CD8-positive, alpha-beta T cell (primary cell): ENCODE measurements at places on chromosomes 4 and X.

DNA sequence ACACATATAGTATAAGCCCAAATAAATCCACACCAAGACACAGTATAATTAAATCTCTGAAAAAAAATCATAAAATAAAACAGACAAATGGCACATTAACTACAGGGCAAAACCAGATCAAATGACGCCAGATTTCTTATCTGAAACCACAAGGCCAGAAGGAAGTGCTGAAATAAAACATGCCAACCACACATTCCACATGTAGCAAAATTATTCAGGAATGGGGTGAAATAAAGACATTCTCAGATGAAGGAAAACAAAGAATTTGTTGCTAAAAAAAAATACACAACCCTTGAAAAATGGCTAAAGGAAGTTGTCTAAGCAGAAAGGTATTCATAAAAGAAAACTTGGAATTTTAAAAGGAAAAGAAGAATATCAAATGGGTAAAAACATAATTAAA lies 4.5 kb upstream of the DCAF12L1 start:
- no peak for DNase-seq

DNA sequence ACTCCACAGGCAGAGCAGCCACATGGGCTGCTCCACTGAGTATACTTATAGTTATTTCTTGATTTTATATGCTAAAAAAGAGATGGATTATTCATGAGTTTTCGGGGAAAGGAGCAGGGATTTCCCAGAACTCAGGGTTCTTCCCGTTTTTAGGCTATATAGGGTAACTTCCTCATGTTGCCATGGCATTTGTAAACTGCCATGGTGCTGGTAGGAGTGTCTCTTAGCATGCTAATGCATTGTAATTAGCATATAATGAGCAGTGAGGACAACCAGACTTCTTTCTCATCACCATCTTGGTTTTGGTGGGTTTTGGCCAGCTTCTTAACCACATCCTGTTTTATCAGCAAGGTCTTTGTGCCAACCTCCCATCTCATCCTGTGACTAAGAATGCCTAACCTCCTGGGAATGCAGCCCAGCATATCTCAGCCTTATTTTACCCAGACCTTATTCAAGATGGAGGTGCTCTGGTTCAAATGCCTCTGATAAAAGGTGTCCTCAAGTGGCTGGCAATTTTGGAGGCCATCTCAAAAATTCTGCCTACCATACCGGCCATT lies 213.0 kb upstream of the VEGFC start:
- no peak for DNase-seq

GRCh38 chrX:49237060-49237459 lies 1.8 kb downstream of the CCDC22 start:
- DNase-seq = no peak

DNA sequence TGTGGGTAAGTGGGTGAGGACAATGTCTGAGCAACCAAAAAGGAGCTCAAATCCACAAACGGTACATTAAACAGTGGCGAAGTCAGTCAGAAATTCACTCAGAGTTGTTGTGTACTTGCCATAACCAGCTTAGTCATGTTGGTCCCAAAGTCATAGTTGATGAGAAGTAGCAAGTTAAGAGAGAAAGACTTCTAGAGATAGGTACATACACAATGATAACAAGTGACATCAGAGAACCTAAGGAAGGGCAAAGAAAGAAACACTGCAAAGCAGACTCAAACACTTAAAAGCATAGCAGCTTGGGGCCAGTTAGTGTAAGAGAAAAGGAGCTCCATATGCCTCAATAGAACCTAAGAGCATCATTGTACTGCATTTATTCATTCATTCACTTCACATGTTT lies 30.2 kb downstream of the DYNLT3 start:
- no peak for DNase-seq

GRCh38 chr4:41067369-41067768 lies 147.0 kb downstream of the APBB2 start:
- no peak for DNase-seq

DNA sequence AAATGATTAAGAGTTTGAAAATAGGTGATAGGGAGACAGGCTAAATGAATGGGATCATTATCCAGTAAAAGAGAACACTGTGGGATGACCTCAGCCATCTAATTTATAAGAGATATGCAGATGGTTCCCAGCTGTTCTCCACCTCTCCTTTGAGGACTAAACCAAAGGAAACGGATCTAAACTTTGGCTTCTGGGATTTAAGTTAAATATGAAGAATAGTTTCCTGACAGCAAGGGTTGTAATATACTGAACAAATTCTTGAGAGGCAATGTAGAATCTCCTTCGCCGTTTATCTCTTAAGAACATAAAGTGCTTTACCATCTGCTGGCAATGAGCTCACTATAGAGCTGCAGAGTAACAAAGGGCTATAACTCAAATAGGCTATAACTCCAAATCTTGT lies 35.4 kb upstream of the HPGDS start:
- no peak for DNase-seq

GRCh38 chrX:124476562-124476961 lies 130.2 kb downstream of the SH2D1A start:
- no peak for DNase-seq

- no peak for DNase-seq
These were observed 335.1 kb downstream of the SMARCA1 start for GRCh38 chrX:129188231-129188630.

DNA sequence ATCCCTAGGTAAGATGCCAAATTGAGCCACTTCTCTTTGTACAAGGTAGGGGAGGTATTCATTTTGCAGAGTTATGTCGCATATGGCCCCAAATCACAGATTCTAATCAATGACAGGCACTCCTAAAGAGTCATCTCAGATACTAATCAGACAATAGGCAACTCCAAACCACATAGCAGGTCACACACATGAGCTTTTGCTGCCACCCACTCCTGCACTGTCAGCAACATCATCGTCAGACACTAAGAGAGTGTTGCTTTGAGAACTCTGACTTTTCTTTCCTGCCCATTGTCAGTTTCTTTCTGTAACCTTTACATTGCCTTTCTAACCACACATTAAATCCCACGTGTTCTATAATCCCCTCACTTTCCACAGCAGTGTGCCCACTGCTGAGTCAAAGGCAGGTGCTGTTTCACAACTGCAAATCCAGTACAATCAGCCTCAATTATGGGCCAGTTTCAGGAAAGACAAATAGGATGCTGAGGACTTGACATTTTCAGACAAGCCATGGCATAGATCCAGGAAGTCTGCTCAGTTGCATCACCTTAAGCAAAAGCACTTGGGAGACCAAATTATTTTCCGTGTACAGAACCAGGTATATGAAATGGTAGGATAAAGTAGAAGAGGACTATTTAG lies 23.5 kb downstream of the TMEM31 start:
- DNase-seq = no peak

GRCh38 chrX:25663701-25664100 lies 474.4 kb upstream of the MAGEB18 start:
- no peak for DNase-seq

DNA sequence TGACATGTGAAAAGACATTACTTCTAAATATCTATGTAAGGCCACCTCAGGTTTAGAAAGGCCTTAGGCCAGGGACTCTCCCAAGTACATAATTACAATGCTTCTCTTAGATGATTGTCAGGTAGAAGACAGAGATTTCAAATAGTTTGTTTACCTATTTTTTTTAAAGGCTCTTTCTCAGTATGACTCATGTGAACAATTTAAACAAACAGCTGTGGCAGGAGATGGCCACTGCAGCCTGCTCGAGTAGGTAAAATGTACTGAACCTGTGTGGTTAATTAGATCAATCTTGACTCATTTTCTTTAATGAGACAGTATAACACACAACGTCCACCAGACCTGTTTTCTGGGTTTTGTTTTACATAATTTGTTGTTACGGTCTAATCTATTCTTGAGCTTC lies 50.2 kb downstream of the LEF1 start:
- DNase-seq = no peak

GRCh38 chr4:18664171-18664570 lies 642.6 kb upstream of the LCORL start:
- DNase-seq = no peak

- DNase-seq = no peak
These were observed 212.6 kb upstream of the RASGEF1B start for GRCh38 chr4:81684352-81684751.

- no peak for DNase-seq
These were observed 49.5 kb downstream of the ZNF718 start for GRCh38 chr4:173666-174314.

GRCh38 chrX:2677764-2678163 lies 13.3 kb upstream of the CD99 start:
- DNase-seq = no peak

- peak; percentile 49 for DNase-seq
These were observed 16.7 kb downstream of the GAB3 start for GRCh38 chrX:154734061-154734781.

DNA sequence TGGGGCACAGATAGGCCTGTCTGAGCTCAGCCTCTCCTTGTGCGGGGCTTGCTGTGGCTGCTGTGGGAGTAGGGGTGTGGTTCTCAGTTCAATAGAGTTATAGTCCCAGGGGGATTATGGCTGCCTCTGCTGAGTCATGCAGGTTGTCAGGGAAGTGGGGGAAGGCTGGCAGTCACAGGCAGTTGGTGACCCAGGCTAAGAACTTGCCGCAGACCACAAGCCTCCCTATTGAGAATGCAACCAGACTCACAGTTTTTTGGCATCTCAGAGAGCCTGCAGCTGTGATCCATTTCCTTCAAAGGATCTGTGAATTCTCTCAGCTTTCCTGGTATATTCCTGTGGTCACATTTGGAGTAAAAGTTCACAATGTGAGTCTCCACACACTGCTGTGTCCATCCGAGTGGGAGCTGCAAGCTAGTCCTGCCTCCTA lies 364.9 kb downstream of the ZNF674 start:
- no peak for DNase-seq

DNA sequence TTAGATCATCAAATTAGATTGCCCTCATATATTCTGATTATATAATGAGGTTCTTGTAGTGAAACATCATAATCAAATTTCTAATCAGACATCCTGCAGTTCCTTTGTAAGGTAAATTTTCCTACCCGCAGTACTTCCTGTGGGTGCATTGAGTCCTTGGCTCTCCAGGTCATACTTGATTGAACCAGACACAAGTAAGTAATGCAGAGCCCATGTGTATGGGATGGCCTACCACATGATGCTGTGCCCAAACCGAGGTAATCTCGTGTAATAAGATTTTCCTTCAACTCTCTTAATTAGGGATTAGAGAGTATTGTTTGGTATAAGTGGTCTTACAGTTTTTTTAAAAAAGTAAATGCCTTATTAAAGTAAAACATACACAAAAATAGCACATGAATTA lies 1841.8 kb downstream of the PCDH7 start:
- DNase-seq = no peak
